ENCODE measurements at places on chromosomes 11 and 22.
A peak's percentile ranks its signal among the peaks of the same experiment; 100 is the strongest.

DNA sequence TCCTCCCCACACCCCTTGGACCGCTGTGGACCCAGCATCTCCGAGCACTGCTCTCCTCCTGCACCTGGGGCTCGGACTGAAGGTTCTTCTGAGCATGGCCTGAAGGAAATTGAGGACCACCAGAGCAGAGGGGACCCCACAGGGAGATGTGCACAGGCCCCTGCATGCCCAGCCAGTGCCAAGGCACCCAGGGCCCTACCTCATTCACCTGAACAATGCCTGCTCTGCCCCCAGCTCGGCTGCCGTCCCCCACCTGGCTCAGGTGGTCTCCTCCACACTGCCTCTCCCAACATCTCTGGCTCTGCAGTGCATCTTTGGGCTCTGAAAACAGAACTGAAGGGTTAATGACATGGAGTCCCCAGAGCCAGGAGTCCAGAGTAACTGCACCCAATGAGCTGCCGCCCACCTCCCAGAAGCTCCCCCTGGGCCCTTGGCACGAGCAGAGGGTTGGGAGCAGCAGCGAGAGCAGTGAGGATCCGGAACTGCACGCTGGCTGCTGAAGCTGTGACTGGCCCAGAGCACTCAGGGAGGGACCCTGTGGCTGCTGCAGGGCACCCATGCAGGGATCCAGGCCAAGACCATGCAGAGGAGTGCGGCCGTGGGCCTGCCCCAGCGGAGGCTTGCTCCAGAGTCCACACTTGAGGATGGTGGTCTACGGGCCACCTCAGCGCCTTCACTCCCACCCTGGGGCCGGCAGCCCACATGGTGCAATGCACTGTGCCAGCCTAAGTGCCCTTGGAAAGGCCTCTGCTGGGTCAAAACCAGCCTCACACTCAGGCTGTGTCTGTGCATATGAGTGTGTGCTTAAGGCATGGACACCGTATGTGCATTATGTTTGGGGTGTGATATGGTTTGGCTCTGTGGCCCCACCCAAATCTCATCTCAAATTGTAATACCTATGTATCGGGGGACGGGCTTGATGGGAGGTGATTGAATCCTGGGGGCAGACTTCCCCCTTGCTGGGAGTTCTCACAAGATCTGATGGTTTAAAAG lies 686.1 kb downstream of the TBC1D22A start:
- DNase-seq, result no peak

DNA sequence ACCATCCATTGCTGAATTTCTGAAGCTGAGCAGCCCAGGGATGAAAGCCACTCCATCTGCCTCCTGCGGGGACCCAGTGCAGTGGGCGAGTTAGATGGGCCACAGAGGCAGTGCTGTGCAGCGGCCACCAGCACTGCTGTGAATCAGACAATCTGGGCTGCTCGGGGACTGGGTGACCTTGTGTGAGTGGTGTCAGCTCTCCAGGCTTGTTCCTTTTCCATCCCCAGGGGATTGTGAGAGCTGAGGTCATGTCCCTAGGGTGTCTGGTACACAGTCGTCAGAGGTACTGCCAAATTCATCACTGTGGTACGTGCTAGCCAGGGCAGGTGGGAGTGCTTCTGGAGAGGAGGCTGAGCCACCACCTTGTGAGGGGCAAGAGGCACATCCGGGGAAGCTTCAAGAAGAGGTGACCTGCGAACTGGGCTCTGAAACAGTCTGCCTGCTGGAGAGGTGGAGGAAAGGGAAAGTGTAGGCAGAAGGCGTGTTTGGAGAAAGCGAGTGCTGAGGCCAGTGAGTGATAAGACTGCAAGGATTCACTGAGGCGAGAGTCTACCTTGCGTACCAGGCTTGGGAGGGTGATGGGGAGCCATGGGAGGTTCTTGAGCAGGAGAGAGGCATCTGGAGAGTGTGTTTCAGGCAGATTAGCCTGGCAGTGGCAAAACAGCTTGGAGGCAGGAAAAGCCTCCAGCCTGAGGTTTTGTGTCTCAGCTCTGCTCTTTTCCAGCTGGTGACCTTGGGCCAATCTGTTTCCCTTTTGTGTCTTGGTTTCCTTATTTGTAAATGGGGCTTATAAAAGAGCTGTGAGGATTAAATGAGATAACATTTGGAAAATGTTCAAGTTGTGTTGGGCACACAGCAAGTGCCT lies 22.7 kb downstream of the CACNA1I start:
- DNase-seq, result no peak

GRCh38 chr22:16917144-16918003 lies 90.6 kb downstream of the GAB4 start:
- DNase-seq, result peak; percentile 32

DNA sequence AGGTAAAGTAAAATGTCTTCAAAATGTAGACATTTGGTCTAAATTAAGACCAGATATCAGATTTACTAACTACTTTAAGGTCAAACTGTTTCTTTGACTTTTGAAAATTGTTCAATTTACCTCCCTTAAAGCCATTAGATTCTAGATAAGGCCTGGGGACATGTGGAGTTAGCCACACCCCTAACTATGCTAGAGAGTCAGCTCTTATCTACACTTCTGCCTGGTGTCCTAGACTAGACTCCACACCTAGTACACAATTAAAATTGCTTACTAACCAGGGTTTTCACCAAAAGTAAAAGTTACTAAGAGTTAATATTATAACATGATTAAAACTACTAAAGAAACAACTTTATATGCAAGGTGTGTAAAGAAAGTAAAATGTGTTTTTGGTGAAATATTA lies 43.6 kb upstream of the DBX1 start:
- DNase-seq, result no peak

- no peak for DNase-seq
These were observed 11.3 kb downstream of the PRAME start for GRCh38 chr22:22547692-22548300.

DNA sequence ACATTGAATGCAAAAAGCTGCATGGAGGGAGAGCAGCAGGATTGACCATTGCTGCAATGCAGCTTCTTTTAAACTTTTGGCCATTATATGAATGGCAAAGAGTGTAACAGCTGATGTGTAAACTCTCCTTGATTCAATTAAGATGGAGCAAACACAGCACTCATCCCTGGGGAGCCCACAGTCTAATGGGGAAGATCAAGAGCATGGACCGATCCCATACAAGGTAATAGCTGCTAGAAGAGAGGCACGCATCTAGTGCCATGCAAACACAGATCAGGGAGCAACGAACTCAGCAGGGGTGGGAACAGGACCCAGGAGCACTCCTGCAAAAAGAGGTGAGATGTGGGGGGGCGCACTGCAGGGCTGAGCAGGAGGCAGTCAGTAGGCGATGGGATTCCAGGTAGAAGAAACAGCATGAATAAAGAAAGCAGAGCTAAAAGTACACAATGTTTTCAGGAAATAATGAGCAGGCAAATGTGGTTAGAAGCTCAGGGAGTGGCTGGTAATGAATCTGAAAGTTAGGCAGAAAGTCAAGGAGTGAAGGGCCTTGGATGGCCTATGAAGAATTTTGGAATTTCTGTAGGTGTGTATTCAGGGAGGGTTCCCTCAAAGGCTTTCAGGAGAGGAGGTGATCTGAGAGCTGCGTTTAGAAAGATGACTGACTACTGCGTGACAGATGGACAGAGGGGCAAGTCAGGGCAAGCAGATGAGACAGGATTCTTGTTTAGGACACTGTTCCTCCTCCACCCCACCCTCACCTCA lies 17.2 kb upstream of the BMAL1 start:
- no peak for DNase-seq

DNA sequence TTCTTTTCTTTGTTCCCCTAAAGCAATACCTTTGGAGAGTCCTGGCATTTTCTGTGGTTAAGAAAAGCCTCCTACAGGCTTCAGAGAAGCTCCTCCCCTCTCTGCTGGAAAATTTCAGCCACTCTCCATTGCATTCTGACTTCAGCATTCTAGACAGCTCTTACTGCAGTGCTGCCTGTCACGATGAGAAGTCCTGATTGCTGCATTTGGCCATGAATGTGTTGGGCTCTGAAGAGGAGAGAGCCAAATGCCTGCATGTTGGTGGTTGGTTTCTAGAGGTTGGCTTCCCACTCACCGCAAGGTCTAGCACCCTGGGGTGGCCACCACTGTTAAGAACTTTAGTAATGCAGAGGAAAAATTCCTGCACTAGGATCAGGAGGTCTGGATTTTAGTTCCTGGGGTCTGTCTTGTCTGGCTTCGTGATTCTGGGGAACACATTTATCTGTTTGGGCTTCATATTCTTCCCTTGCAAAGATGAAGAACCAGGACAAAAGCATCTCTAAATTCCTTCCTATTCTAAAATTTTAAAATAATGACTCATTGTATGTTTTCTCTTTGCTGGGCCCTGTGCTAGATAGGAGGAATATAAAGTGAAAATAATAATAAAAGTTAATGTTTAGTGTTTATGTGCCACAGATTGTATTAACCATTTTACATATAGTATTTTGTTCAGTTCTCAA lies 38.1 kb downstream of the COA4 start:
- DNase-seq, result no peak

GRCh38 chr22:40957601-40958000 lies 6.4 kb downstream of the RBX1 start:
- DNase-seq, result no peak

DNA sequence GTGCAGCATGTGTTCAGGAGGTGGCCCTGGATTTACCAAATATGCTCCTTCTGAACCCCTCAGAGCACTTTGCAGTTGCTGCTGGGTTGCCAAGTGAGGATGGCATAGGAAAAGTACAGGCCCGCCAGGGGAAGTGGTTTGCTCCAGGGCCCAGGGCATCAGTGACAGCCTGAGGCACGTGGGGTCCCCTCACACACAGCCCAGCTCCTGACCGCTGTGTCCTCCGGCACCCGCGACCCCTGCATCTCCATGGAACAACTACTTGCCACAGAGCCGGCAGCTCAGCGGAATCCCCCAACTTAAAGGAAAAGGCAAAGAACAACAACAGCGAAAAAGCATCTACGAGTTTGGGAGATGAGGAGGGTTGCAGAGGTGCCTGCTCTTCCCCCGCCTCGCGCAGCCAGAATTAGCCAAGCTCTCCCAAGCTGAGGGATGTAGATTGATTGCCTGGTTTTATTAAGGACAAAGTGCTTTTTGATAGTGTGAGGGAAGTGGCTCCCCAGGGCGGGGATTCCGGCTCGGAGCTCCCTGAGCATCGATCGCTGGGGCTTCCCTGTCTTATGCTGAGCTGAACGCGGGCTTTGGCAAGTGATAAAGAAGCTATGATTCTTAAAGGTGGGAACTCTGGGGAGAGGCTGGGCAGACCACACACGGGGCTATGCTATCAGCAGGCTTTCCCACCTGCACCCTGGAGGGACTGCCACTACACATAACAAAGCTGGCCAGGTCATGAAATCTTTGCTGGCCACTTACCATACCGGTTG lies 174.5 kb downstream of the CEP164 start:
- no peak for DNase-seq

GRCh38 chr11:92771701-92772100 lies 197.8 kb upstream of the MTNR1B start:
- no peak for DNase-seq
